Breast epithelium (tissue), 4 donors: ENCODE measurements at places on chromosomes 7 and 10.

- H3K36me3 ChIP-seq = no peaks in the 10 kb centered on the region
- H3K27me3 ChIP-seq = no peaks in the 10 kb centered on the region
- H3K4me1 ChIP-seq = no peaks in the 10 kb centered on the region
- no peak for DNase-seq
Measured at GRCh38 chr10:109966961-109967738, 40.6 kb upstream of the ADD3 start.

DNA sequence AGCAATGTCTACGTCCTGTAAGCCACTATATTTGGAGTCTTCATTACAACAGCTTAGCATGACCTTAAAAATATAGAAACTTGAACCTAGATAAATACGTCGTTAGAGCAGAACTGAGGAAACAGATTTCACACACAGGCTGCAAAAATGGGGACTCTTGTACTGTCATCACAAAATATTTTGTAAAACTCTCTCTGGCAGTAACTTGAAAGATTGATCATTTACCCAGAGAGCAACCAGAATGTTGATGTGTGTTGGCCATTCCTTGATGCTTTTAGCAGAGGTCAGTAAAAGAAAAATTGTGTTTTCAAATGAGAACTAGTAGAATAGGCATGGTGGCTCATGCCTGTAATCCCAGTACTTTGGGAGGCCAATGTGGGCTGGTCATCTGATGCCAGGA lies 14.5 kb upstream of the PON1 start:
- no peak for DNase-seq
- no peak overlapping the region for H3K4me3 ChIP-seq
- H3K27ac ChIP-seq = no peak overlapping the region
- no peaks in the 10 kb centered on the region for H3K27me3 ChIP-seq
- no peaks in the 10 kb centered on the region for H3K36me3 ChIP-seq
- no peaks in the 10 kb centered on the region for H3K4me1 ChIP-seq

GRCh38 chr10:88064608-88065382 lies 201.4 kb downstream of the PTEN start:
- H3K4me1 ChIP-seq = no peaks in the 10 kb centered on the region
- H3K27ac ChIP-seq = peak overlapping the region; percentile 59

GRCh38 chr7:94374231-94374630 lies 20.5 kb upstream of the COL1A2 start:
- H3K36me3 ChIP-seq = no peaks in the 10 kb centered on the region
- no peak for DNase-seq

- no peaks in the 10 kb centered on the region for H3K36me3 ChIP-seq
- H3K27me3 ChIP-seq = no peaks in the 10 kb centered on the region
- no peak overlapping the region for H3K27ac ChIP-seq
- no peaks in the 10 kb centered on the region for H3K4me1 ChIP-seq
- H3K4me3 ChIP-seq = no peak overlapping the region
Measured at GRCh38 chr10:35210961-35211360, 84.3 kb downstream of the CREM start.

GRCh38 chr10:27822301-27822700 lies 76.7 kb upstream of the MKX start:
- no peaks in the 10 kb centered on the region for H3K36me3 ChIP-seq
- H3K27me3 ChIP-seq = no peaks in the 10 kb centered on the region
- H3K4me3 ChIP-seq = no peak overlapping the region
- no peaks in the 10 kb centered on the region for H3K4me1 ChIP-seq

- H3K36me3 ChIP-seq = no peaks in the 10 kb centered on the region
- DNase-seq = no peak
- no peak overlapping the region for H3K27ac ChIP-seq
- no peaks in the 10 kb centered on the region for H3K27me3 ChIP-seq
Measured at GRCh38 chr10:70588255-70588654, 14.3 kb downstream of the PRF1 start.

GRCh38 chr10:123889821-123890220 lies 1.8 kb downstream of the CPXM2 start:
- H3K36me3 ChIP-seq = no peaks in the 10 kb centered on the region
- peak overlapping the region; percentile 89 for H3K27ac ChIP-seq
- no peaks in the 10 kb centered on the region for H3K27me3 ChIP-seq
- no peak for DNase-seq

DNA sequence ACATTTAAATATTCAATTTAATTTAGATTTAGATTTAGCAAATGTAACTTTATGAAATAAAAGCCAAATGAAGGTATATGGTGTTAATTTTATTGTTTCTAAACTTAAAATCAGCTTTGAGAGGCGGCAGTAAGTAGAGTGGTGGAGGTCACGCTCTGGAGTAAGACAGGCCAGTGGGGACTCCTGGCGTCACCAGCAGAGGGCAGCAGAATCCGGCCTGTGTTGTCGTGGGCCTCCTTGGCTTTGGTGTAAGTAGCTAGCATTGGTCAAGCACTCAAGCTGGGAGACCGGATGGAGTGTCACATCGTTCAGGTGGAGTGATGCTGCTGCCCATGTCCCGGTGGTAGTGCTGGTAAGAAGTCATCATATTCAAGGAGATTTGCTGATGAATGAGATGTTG lies 98.7 kb upstream of the DNAJB6 start:
- no peaks in the 10 kb centered on the region for H3K4me1 ChIP-seq
- H3K36me3 ChIP-seq = no peaks in the 10 kb centered on the region
- H3K27me3 ChIP-seq = no peaks in the 10 kb centered on the region
- no peak overlapping the region for H3K27ac ChIP-seq
- no peak for DNase-seq
- no peak overlapping the region for H3K4me3 ChIP-seq

GRCh38 chr10:79179957-79180309 lies 111.2 kb downstream of the ZMIZ1 start:
- H3K4me1 ChIP-seq = peaks cover 25% of the 10 kb centered on the region
- no peak for DNase-seq
- no peak overlapping the region for H3K4me3 ChIP-seq

GRCh38 chr10:121732656-121733445 lies 134.6 kb upstream of the FGFR2 start:
- no peaks in the 10 kb centered on the region for H3K36me3 ChIP-seq
- H3K4me3 ChIP-seq = no peak overlapping the region
- no peak overlapping the region for H3K27ac ChIP-seq
- no peaks in the 10 kb centered on the region for H3K27me3 ChIP-seq

DNA sequence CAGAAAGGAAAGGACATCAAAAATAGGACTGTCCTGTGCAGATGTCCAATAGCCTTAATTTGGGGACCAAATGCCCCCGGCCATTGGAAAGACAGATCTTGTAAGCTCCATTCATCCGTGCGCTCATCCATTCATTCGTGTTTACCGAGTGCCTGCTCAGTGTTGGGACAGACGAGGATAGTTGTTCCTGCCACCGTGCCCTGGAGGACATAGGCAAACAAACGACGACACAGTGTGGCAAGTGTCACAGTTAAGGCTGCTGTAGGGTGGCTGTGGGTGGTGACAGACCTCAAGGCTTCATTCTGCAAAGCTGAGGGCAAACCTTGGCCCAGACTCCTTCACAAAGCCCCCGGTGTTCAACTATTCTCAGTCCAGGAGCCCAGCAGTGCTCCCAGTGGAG lies 27.6 kb downstream of the MKI67 start:
- no peaks in the 10 kb centered on the region for H3K27me3 ChIP-seq
- no peaks in the 10 kb centered on the region for H3K36me3 ChIP-seq
- no peak for DNase-seq
- H3K4me1 ChIP-seq = no peaks in the 10 kb centered on the region
- no peak overlapping the region for H3K4me3 ChIP-seq

DNA sequence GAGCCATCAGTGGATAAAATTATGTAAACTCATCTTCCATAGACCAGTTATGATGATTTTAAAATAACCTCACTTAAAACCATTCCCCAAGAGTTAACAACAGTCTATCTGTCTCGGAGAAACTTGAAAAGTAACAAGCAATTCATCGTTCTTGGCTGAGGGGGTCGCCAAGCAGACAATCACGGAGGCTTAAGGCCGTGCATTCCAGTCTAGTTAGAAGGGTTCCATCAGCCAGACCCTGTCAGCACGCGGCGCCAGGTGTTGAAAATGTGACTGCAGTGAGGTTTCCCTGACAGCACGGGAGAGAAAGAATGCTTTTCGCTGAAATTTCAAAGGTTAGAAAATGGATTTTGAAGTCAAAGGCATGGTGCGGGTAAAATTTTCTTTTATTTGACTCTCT lies 1025.0 kb upstream of the CELF2 start:
- no peak overlapping the region for H3K4me3 ChIP-seq
- no peaks in the 10 kb centered on the region for H3K36me3 ChIP-seq
- DNase-seq = no peak
- H3K27me3 ChIP-seq = no peaks in the 10 kb centered on the region
- no peaks in the 10 kb centered on the region for H3K4me1 ChIP-seq

- no peak overlapping the region for H3K4me3 ChIP-seq
- H3K36me3 ChIP-seq = no peaks in the 10 kb centered on the region
- H3K4me1 ChIP-seq = peaks cover 4% of the 10 kb centered on the region
- H3K27me3 ChIP-seq = no peaks in the 10 kb centered on the region
- no peak overlapping the region for H3K27ac ChIP-seq
- DNase-seq = no peak
Measured at GRCh38 chr10:110036640-110037039, 28.9 kb downstream of the ADD3 start.

DNA sequence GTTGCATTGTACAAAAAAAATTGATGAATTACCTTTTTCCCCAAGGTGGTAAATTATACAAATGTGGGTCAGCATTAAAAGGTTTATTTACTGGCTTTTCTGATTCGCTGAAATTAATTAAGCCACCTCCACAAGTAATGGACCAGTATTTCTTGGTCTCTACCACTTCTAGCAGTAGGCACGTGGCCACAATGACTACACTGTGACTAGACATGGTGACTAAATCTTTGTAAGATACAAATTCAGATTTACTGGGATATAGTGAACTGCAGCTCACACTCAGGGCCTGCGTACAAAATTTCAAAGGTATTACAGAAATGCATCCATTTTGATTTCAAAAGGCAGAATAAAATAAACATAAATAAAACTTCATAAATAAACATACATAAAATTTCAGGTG lies 10.9 kb downstream of the HPSE2 start:
- H3K4me1 ChIP-seq = no peaks in the 10 kb centered on the region
- H3K27me3 ChIP-seq = no peaks in the 10 kb centered on the region
- H3K4me3 ChIP-seq = no peak overlapping the region
- H3K27ac ChIP-seq = no peak overlapping the region
- DNase-seq = no peak

DNA sequence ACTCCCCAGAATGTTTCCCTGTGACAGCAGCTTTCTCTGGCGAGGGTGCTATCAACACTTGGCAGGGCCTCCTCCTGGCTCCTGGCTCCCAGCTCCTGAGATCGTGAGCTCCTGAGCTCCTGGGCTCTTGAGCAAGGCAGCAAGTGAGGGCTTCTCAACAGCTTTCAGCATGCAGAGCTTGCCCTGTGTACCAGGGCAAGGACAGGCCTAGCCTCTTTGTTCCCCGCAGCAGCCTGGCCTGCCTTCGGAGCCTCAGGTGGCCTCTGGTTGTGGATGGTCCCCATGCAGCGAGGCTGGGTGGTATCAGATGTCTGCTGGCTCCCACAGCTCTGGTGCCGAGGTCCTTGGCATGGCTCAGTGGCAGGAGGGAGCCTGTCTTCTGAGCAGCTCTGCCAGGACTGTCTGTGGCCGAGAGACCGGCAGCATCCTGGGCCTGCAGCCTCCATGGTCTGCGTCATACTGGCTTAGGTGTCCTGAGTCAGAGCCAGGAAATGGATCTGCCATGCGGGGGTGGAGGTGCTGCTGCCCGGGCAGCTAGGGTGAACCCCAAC lies 44.2 kb downstream of the ZMIZ1 start:
- peak; percentile 64 for DNase-seq
- H3K36me3 ChIP-seq = no peaks in the 10 kb centered on the region
- H3K4me1 ChIP-seq = peaks cover 25% of the 10 kb centered on the region
- H3K27me3 ChIP-seq = no peaks in the 10 kb centered on the region
- H3K27ac ChIP-seq = peak overlapping the region; percentile 75

DNA sequence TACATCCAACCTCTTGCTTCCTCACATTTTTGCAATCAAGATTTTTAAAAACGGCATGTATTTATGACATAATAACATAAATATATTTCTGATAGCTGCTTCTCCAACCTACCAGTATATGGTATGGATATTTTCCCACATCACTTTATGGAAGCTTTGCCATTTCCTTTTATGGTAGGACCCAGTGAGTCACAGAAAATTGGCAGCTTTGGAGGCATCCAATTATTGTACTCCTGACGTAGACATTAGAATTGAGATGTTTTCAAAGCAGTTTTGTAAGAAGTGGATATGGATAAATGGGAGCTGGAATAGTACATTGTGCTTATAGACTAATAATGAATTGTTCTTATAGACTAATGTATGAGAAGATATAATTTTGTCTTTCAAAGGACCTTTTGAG lies 23.8 kb upstream of the BICC1 start:
- H3K4me3 ChIP-seq = no peak overlapping the region
- H3K27ac ChIP-seq = no peak overlapping the region
- no peaks in the 10 kb centered on the region for H3K27me3 ChIP-seq
- no peaks in the 10 kb centered on the region for H3K4me1 ChIP-seq

DNA sequence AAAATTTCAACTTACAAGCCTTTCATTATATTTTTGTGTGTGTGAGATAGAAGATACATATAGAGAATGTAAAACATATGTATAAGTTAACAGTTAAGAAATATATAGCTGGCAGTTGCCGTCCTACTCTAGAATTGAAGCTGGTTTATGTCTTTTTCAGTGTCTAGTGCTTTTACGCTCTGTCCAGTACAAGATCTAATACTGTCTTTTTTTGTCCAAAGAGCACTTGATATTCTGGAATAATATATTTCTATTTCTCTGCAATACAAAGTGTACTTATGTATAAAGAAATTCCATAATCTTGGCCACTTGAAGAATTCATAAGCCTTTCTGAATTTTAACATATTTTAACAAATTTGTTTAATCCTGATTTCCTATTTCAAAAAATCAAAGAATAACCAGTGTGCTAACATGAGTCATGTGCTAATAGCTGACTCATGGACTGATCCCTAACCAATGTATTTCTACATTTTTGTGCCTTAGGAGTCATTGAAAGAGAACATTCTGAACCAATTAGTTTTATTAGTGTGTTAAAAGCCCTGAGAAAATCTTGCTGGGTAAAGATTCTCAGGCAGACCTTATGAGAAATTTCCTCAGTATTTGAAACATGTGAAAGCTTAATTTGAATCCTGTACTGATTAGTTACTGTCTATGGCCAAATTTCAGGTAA lies 73.2 kb upstream of the CCAR1 start:
- peak overlapping the region; percentile 60 for H3K27ac ChIP-seq
- H3K4me3 ChIP-seq = no peak overlapping the region
- H3K27me3 ChIP-seq = no peaks in the 10 kb centered on the region
- DNase-seq = no peak

GRCh38 chr7:67525588-67525987 lies 529.0 kb downstream of the TYW1 start:
- H3K27ac ChIP-seq = no peak overlapping the region
- H3K4me1 ChIP-seq = no peaks in the 10 kb centered on the region
- no peak for DNase-seq
- H3K4me3 ChIP-seq = no peak overlapping the region
- H3K36me3 ChIP-seq = no peaks in the 10 kb centered on the region
- H3K27me3 ChIP-seq = no peaks in the 10 kb centered on the region

GRCh38 chr10:72173262-72173618 lies 42.6 kb upstream of the ANAPC16 start:
- DNase-seq = no peak
- no peaks in the 10 kb centered on the region for H3K36me3 ChIP-seq
- no peaks in the 10 kb centered on the region for H3K27me3 ChIP-seq
- H3K27ac ChIP-seq = no peak overlapping the region
- H3K4me1 ChIP-seq = no peaks in the 10 kb centered on the region

GRCh38 chr7:93146472-93147141 lies 1.6 kb downstream of the SAMD9L start:
- no peaks in the 10 kb centered on the region for H3K4me1 ChIP-seq
- DNase-seq = no peak
- peak overlapping the region; percentile 63 for H3K27ac ChIP-seq
- no peaks in the 10 kb centered on the region for H3K36me3 ChIP-seq
- peak overlapping the region; percentile 40 for H3K4me3 ChIP-seq
- H3K27me3 ChIP-seq = no peaks in the 10 kb centered on the region
